ENCODE measurements at places on chromosomes 6 and 20.

- DNase-seq: no peak
These were observed 16.3 kb downstream of the NTSR1 start for GRCh38 chr20:62724692-62725595.

- no peak for DNase-seq
These were observed 117.4 kb downstream of the BTBD9 start for GRCh38 chr6:38522322-38522721.

DNA sequence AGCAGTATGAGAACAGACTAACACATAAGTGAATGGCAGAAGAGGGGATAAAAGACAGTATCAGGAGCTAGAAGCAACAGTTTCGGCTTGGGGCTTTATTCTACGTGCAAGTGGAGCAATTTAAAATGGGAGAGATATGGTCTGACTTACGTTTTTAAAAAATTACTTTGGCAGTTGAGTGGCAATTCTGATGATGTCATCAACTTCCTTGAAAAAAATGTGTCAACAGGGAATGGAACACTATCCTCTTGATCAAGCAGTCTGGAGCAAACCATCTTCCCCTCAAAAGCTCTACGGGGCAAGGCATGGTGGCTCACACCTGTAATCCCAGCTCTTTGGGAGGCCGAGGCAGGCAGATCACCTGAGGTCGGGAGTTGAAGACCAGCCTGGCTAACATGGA is 24.1 kb downstream of the PTPRT start:
- no peak for DNase-seq

DNA sequence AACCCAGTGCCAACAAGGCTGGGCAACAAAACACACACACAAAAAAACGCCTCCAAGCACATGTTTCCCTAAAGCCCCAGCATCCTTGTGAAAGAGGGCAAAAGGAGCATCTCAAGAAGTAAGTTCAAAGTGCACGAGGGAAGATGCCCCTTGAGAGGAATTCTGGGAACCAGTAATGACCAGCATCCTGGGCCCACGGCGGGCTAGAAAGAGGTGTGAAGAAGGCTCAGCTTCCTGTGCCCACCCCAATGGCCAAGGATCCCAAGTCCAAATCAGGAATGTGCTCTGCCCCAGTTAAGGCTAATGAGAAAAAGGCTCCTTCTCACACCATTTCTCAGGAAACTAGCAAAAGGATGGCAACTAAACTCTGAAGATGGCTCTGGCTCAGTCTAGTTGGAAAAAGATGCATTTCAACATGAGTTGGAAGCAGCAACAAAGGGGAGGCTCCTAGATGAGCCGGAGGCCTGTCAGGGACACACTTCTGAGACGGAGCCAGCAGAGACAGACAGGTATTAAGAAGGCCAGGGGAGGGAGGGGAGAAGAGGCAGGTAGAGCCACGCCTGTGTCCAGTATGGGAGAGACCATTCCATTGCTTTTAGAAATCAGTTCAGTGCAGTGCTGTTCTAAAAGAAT is 3.2 kb downstream of the RIMS4 start:
- DNase-seq: no peak

- peak; percentile 86 for DNase-seq
These were observed 21.4 kb upstream of the TRAM2 start for GRCh38 chr6:52598123-52598823.

GRCh38 chr6:16437095-16437494 is 198.7 kb downstream of the GMPR start:
- no peak for DNase-seq

DNA sequence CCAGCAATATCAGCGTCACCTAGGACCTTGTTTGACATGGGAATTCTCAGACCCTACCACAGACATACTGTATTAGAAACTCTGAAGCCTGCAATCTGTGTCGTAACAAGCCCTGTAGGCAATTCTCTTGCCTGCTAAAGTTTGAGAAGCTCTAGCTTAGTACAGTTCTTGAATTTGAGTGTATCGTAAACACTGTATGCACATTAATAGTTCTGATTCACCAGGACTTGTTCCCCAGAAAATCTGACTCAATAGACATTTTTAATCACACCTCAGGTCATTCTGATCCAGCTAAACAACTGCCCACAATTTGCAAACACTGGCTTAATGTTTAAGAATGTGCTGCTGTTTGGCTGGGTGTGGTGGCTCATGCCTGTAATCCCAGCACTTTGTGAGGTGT is 414.3 kb downstream of the TFAP2A start:
- DNase-seq: no peak

DNA sequence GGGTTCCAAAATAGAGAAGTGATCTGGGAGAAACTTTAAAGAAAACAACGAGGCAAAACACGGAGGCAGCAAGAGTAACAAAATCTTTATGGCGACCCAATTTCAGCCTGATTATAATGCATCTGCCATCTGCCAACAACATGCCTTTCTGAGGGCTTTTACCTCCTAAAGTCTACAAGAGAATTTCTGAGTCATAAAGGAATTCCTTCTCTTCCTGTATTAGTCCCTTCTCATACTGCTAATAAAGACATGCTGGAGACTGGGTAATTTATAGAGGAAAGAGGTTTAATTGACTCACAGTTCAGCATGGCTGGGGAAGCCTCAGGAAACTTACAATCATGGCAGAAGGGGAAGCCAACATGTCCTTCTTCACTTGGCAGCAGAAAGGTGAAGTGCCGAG is 226.6 kb downstream of the HACE1 start:
- no peak for DNase-seq

DNA sequence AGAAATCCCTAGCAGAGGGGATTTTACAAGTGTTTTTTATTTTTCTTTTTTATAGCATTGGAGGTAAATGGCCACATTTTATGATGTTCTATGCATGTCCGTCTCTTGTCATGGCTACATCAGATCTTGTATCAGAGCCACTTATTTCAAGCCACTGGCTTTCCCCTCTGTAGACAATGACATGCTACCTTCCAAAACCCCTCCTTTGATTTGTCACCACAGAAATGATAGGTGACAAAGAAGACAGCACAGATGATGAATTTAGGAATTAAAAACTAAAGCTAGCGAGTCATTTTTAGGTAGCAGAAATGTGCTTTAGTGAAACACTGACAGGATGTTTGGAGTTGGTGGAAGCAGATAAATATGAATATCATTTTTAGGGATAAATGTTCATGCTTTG is 20.8 kb downstream of the PLCB1 start:
- no peak for DNase-seq

DNA sequence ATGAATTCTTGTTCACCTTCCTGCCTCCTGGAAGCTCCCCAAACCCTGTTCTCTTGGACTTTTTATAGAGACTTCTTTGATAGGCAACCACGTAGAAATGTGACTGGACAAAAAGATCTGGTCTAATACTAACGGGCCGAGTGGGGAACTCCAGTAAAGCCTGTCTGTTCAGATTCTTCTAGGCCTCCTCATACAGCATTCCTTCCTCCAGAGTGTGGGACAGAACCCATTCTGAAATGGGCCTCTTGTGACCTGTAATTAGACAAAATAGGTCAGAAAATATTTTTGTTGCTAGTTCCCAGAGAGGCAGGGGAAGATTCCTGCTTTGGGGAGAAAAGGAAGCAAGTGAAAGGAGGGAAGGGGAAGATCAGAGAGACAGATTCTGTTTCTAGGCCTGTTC is 374.3 kb downstream of the CDH26 start:
- no peak for DNase-seq

DNA sequence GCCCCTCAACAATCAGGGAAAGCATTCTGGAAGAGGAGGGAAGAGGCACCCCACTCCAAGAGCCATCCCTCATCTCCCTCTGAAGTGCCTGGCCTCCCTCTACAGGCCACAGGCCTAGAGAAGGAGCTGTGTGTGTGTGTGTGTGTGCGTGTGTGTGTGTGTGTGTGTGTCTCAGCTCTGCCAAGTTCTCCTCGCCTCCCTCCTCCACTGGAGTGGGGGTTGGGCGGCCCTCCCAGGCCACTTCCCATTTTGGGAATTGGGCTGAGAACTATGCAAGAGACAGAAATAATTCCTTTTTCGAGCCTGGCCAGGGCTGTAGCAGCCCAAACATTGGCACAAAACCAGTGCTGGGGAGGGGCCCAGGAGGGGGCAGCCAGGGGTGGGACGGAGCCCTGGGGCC is 35.7 kb downstream of the KCNB1 start:
- no peak for DNase-seq

GRCh38 chr20:36331209-36331608 is 25.1 kb downstream of the DLGAP4 start:
- DNase-seq: no peak

DNA sequence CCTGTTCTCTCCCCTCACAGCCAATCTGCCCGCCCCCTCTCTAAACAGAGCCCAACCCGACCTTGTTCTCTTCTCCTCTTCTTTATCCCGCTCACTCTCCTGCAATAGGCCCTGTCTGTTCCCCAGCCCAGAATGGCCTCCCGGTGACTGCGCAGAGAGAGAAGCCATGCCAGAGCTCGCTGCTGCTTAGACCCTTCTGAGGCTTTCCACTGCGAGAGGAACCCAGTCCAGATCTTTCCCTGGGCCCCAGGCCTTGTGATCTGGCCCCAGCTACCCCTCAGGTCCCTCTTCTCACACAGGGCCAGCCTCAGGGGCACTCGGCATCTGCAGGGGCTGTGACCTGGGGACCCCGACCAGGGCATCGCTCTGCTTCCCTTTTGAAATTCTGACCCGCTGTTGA is 58.1 kb downstream of the TMEM242 start:
- DNase-seq: no peak

DNA sequence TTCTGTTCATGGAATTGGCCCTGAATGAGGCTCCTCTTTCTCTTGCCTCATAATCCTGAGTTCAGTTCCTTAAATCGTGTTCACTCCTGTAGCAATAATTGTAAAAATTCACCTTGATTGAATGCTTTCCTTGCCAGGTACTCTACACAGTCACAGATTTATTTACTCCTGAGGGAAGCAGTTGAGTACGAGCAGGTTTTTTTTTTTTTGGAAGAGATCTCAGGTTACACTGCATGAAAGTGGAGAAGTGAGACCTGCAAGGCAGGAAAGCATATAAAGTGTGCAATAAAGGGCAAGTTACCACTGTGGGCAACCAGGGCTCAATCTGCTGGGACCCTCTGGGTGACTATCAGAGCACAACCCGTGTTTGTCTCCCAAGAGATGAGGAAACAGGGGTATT is 93.0 kb upstream of the DOK5 start:
- no peak for DNase-seq

- DNase-seq: no peak
These were observed 37.0 kb upstream of the MPC1 start for GRCh38 chr6:166419717-166420116.

- DNase-seq: no peak
These were observed 100.0 kb downstream of the DST start for GRCh38 chr6:56542364-56543331.

DNA sequence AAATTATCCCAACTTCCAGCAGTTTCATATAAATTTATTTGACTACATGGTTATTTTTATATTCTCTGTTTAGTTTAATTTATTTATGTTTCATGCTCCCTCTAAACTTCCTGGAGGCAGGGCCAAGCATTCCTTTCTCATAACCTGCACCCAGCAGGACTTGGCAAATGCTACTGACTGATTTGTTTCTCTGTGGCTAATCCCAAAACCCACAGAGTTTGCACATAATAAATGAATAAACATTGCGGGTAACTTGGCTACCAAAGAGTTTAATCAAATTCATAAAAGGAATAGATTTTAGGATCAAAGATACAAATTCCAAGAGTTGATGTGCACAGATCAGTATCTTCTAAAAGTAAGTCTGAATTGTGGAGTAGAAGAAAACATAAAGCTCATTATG is 239.5 kb downstream of the SLC35F1 start:
- no peak for DNase-seq

- peak; percentile 48 for DNase-seq
These were observed at the start of gene CDC40 for GRCh38 chr6:110180228-110181008. CDC40 (plus strand) TSS chr6:110180427; CDS start chr6:110180445, 18 bp downstream.

- DNase-seq: no peak
These were observed 280.4 kb downstream of the PTPRK start for GRCh38 chr6:128240024-128240428.

DNA sequence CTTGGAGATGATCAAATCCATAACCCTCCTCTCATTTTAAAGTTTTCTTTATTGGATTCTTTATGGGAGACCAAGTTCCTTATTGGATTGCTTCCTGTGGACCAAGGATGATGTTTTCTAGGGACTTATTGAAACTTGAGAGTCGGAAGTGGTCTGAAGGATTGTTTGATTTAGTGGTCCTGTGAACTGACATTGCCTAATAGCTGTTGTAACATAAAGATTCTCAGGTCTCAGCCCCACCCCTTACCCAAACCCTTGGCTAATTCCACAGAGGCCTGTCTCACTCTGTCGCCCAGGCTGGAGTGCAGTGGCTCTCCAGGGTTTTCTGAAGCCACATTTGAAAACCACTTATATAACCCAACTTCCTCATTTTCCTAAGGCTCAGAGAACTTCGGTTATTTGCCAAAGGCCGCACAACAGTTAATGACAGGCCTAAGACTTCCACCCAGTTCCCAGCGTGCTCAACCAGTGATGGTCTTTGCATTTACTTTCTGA is 77.0 kb downstream of the ATXN1 start:
- no peak for DNase-seq

DNA sequence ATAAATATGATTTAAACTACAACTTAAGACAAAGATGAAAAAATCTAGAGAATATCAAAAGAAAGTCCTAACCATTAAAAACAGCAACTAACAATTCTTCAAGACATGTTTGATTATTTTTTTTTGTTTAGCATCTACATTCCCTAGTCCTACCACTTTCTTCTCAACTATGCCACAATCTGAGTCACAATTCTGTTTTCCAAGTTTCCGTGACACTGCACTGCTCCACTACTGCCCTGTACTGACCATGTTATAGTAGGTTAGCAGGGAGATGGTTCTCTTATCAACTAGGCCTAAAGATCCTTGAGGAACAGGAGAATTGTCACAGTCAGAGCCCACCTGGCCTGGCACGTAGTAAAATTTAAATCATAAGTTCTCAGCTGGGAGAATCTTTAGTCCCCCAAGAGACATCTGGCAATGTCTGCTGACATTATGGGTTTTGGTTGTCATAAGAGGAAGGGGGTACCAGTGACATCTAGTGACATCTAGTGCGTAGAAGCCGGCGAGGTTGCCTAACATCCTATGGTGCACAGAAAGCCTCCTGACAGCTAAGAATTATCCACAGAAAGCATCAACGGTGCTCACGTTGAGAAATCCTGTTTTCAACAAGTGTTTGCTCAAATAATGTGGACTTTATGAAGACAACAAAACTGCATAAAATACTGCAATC is 100.5 kb downstream of the PDE10A start:
- DNase-seq: peak; percentile 69

DNA sequence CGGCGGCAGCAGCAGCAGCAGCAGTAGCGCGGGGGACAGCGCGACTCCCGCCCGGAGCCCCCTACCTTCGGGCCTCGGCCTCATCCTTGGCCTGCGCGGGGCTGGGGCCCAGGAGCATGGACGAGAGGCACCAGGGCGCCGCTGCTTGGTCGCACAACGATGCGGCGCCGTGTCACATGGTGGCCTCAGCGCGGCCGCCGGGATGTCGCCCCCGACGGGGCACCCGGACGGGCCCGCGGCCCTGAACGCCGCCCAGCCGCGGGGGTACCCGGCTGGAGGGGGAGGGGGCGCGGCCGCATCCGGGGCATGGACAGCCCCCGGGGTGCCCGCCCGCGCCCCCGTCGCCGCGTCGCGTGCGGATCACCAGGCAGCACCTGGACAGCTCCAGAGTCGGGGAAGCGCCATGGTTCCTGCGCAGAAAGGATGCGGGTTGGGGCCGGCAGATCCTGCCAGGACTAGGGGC is 57.1 kb downstream of the CDH22 start:
- DNase-seq: no peak

Data from Karpas-422 (cell line).